ENCODE measurements at places on chromosomes 6 and 20.

DNA sequence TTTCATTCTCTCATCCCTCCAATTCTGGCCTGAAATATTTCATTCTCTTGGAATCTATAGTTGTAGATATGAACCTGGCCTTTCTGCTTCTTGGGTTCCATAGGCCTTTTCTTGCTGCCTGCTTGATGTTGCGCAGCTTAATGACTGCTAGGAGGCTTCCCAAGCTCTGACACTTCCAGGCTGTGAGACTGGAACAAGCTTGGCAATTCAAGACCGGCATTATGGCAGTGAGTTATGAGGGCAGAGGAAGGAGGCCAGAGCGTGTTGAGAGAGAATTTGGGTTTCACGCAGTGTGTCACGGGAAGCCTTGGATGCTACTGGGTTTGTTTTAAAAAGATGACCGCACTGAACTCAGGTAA is 948 bp upstream of the DNAJC5 start:
- DNase-seq = no peak

GRCh38 chr20:49288784-49289696 is 11.2 kb upstream of the ZNFX1 start:
- no peak for DNase-seq

GRCh38 chr6:90220273-90220672 is 76.4 kb downstream of the BACH2 start:
- DNase-seq = no peak

GRCh38 chr6:111971866-111972532 is 81.9 kb upstream of the CCN6 start:
- no peak for DNase-seq

DNA sequence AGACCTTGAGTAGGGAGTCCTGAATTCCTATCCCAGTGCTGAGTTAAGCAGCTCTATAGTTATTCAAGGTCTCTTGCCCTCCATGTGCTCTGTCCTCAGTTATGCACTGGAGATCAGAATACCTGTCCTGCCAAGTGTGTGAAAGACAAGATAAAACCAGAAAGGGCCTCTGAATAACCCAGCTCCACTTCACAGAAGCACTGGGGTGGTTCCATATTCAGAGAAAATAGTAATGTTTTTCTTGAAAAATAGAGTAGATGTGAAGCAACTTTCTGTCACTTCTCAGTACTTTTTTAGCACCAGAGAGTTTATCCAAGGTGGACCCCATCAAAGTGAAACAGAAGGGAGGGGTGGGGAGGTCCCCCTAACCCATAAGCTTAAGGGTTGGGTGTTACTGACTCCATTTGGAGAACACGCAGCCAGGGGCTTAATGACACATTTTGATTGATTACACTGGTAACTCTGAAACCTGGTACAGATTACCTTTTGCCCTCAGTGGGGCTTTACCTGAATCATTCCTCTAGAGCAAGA is 509.8 kb upstream of the JARID2 start:
- no peak for DNase-seq

GRCh38 chr20:37452236-37452635 is 68.8 kb upstream of the NNAT start:
- DNase-seq = no peak

DNA sequence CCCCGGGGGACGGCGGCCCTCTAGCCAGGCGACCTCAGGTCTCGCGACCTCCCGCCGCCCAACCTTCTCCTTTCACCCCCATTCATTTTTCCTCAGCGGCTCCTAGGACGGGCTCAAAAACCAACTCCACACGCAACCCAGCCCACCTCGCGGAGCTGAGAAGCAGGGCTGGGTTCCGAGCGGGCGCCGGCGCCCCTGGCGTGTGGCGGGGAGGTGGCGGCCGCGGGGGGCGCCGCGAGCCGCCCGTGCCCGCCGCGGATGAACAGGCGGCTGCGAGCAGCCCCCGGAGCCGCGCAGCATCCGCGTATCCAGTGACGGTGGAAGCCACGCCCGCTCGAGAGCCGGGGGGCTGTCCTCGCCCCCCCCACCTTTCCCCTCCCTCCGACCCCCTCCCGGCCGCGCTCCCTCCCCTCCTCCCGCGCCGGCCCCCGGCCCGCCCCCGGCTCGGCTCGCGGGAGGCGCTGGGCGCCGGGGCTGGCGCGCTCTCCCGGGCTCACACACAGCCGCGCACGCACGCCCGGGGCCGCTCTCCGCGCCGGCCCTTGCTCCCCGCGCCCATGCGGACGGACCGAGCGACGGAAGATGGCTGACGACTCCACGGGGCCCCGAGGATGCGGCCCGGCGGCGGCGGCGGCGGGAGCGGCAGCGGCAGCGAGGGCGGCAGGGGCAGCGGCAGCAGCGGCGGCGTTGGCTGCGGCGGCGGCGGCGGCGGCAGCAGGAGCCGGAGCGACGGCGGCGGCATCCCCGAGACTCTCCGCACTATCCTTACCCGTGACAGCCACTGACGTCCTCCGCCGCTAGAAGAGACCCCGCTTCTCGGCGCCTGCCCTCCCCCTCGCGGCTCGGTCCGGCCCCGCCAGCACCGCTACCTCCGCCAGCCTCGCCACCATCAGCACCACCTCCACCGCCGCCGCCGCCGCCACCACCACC is at the start of gene SOBP:
Gene SOBP, plus strand, starts transcription at position 482 of the 930 bp plus-strand sequence. CDS start 500 bp downstream, outside the sequence.
- DNase-seq = no peak

- DNase-seq = no peak
Observed at GRCh38 chr6:42777126-42777822, 4.6 kb upstream of the BICRAL start.

DNA sequence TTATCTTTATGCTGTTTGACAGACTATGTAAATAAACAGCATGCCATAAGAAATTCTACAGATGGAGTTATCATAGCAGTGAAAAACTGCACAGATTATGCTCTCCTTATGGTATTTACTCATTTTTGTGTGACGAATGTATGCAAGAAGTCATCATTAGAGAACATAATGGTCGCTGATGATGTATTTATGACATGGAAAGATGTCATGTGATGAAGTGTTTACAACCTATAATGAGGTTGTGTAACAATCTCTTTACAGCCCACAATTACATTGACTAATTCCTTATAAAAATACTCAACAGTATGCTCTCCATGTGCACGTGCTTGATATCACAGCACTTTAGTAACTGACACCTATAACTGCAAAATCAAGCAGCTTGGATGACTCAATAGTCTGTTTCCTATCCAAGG is 192.4 kb downstream of the BMP2 start:
- no peak for DNase-seq

DNA sequence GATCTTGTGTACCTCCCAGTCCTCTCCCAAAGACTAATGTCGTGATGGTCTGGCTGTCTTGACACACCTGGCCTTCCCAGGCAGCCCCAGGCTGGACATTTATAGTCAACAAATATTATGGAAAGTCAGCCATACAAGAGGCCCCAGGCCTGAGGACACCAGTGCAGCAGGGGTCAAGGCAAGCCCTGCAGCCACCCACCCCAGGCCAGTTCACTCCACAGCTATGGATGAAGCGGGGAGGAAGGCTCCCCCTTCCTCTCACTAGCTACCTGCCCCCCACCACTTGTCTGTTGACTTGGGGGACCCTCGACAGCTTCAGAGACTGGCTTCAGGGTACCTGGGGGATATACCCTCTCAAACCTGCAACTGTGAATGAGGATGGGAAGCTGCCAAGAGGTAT is 132.1 kb downstream of the MRPL14 start:
- DNase-seq = no peak

DNA sequence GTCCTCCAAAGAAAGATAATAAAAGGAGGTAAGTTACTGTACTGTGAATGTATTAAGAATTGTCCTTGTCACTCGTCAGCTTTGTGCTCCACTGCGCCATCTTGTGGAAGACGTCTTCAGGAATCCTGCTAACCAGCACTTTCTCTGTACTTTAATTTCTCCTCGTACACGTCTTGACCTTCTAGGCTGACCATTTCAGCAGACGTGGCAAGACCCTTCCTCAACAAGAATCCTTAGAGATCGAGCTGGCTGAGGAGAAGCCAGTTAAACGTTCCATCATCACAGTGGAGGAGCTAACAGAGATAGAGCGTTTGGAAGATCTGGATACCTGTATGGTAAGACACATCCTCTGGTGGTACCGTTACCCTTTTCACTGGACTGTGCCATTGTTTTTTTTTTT is 95.5 kb upstream of the SCGN start:
- peak; percentile 41 for DNase-seq

DNA sequence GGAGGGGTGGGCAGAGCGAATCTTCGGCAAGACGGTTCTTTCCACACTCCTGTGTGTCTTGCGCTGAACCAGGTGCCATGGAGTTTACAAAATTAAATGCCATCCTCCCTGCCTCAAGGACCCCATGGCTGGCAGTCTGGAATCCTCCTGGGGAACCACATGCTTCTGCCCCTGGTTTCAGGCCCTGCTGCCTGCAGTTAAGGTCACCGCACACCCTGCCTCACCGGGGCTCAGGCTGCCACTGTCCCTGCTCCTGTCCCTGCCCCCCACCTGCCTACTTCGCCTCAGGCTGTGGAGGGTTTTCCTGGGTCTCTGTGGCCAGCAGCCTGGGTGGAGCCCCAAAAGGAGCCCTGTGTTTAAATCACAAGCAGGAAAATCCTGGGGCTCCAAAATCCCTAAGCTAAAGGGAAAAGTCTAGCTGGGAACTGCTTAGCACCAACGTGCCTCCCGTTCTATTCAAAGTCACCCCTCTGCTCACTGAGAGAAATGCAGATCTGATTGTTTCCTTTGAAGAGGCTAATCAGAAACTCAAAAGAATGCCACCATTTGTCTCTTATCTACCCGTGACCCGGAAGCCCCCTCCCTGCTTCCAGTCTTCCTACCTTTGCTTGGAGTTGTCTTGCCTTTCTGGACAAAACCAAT is 10.6 kb upstream of the TTLL2 start:
- DNase-seq = no peak

- no peak for DNase-seq
Observed at GRCh38 chr20:13788167-13788834, 3.5 kb downstream of the NDUFAF5 start.

DNA sequence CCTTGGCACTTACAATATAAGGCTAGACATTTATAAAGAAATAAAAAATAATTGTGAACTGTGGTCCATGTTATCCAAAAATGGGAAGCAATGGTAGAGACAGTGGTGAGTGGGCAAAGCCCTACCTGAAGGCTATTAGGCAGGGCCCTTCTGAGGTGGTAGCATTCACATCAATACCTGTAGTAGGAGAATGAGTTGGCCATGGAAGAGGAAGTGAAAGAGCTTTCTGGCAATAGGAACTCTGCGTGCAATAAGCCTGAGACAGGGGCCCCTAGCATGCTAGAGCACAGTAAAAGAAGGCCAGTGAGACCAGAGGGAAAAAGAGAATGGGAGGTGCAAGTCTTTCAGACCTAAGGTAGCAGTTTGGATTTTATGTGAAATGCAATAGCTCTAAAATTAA is 754.5 kb downstream of the PTPRT start:
- no peak for DNase-seq

- no peak for DNase-seq
Observed at GRCh38 chr6:63527658-63528514, 44.4 kb upstream of the LOC128125822 start.

DNA sequence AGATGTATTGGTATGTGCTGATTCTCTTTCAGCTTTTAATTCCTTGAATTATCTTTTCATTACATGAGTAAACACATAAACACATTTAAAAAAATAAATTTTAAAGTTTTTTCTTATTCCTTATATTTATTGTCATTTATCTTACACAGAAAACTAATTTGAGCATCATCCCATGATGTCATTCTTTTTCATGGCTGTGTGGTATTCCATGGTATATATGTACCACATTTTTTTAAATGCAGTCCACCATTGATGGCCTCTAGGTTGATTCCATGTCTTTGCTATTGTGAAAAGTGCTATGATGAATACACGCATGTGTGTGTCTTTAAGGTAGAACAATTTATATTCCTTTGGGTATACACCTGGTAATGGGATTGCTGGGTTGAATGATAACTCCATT is 33.3 kb downstream of the OTOR start:
- DNase-seq = no peak

DNA sequence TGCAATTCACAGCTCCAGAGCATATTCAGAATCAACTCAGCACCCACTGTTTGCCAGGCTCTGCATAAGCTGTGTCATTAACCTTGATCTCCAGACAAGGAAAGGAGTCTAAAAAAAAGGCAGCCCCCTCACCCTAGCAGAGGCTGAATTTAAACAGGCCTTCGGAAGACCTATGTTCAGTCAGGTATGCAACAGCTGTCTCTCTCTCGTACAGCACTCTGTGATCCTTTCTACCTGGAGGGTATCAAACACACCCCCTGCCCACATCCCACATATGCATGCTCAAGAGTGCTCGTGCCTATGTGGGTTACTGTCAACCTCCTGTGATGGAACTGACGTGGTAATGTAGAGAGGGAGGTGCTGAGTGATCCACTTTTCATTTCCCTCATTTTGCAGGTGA is 8.5 kb downstream of the PLAGL2 start:
- no peak for DNase-seq

All from activated CD4-positive, CD25-positive, alpha-beta regulatory T cell (primary cell).